ENCODE measurements at places on chromosomes 13 and 19.

DNA sequence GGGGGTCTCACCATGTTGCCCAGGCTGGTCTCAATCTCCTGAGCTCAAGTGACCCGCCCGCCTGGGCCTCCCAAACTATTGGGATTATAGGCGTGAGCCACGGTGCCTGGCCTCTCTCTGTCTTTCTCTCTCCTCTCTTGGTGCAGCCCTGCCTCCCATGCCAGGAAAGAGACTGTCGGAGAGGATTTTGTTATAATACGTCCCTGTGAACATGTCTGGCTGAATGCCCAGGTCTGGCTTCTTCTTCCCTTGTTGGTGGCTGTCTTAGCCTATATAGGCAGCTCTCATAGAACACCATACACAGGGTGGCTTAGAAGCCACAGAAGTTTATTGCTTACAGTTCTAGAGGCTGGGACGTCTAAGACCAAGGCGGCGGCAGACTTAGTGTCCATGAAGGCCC lies 46.4 kb downstream of the PEX11G start:
- no peak for DNase-seq

GRCh38 chr13:50594276-50595051 lies 249.0 kb downstream of the DLEU7 start:
- DNase-seq, result no peak

DNA sequence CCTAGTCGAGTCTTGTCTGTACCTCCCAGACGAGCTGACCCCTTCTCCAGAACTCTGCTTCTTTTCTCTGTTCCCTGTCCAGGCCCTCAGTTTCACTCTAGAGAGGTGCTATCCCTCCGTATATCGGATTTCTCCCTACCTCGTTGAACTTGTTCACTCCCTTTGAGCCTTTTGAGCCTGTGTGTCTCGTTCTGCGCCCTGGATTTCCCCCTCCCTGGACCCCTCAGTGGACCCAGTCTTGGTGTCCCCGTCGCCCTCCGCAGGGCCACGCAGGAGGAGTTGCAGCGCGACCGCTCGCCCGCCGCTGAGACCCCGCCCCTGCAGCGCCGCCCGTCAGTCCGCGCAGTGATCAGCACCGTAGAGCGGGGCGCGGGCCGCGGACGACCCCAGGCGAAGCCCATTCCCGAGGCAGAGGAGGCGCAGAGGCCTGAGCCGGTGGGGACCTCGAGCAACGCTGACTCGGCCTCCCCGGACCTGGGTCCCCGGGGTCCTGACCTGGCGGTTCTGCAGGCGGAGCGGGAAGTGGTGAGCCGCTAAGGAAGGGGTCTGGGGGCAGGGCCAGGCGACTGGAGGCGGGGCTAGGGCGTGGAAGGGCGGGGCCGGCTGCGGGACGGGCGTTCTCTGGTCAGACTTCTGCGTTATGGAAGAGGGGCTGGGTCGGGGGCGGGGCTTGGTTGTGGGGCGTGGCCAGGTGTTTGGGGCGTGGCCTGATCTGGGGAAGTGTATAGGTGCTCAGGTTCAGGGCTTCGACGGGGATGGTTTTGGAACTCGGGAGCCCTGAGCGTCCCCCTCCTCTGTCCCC lies 5.5 kb downstream of the EPS8L1 start:
- DNase-seq, result peak; percentile 81

- DNase-seq, result no peak
These were observed 105.8 kb downstream of the COL4A1 start for GRCh38 chr13:110201114-110201513.

DNA sequence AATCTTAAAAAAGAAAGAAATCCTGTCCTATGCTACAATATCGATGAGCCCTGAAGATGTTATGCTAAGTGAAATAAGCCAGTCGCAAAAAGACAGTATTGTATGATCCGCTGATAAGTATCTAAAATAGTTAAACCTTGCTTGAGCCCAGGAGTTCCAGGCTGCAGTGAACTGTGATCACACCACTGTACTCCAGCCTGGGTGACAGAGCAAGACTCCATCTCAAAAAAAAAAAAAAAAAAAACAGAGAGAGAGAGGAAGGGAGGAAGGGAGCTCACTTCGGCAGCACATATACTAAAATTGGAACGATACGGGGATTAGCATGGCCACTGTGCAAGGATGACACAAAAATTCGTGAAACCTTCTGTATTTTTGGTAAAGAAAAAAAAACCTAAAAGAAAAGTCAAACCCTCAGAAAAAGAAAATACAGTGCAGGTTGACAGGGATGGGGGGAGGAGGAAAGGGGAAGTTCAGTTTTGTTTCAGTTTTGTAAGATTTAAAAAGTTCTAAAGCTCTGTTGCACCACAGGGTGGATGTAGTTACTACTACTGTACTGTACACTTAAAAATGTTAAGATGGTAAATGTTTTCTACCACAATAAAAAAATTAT lies 8.4 kb downstream of the CLASRP start:
- DNase-seq, result peak; percentile 68

Data from suppressor macrophage treated with lipopolysaccharide for 4 hours (primary cell).